Stimulated activated naive CD4-positive, alpha-beta T cell treated with Interleukin-2 at 50 U/mL for 16 hours (primary cell): ENCODE measurements at places on chromosomes 5 and 9.
A peak's percentile ranks its signal among the peaks of the same experiment; 100 is the strongest.

GRCh38 chr5:146751781-146752401 lies 126.7 kb downstream of the PPP2R2B start:
- peak; percentile 38 for DNase-seq

GRCh38 chr5:68817632-68818031 lies 276.2 kb upstream of the SLC30A5 start:
- no peak for DNase-seq

DNA sequence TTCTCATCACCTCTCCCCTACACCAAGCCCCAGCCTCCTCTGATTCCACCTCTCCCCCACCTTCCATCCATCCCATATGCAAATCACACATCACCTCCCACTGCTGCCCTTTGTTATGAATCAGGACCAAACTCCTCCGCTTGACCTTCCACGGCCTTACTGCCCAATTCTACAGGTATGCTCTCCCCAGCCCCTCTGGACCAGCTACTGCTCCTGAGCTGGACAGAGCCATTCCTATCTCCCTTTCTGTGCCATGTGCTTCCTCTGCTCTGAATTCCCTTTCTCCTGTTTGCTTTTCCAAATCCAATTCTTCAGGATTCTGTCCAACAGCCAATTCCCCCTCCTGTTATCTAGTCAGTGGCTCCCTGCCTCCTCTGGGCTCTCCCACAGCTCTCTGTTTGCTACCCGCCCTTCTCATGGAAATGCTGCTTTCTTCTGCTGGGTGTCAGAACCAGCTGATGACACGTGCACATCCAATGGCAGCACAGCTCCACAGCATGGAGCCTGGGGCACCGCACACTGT lies 8.3 kb downstream of the FABP6 start:
- DNase-seq: no peak

DNA sequence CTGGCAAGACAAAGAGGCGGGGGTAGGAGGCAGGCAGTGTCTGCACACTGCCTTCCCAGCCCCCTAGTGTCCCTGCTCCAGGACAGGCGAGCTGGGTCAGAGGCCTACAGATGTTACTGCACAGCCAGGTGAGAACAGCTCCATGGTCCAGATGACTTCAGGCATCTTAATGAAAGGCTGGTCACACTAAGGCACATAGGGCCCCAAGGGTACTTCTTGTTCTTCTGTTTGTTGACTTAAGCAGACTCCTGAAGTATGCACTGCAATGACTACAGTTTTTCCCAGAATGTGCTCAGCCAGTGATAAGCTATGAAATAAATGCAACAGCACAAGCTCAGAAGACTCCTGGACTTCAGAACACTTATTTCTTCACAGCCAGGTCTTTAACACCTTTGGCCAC lies 27.4 kb downstream of the ATPSCKMT start:
- no peak for DNase-seq

DNA sequence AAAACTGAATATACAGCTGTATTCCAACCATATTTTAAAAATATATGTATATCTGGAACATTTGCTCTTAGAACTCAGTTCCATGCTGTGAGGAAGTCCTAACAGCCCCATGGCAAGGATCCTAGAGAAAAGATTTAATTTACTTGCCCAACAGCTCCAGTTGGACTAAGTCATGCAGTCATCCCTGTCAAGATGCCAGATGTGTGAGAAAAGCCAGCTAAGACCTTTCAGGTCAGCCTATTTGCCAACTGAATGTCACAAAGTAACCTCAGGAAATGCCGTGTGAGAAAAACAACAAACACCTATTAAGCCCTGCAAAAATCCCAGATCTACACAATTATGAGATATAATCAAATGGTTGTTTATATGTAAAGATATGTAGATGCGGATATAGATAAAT lies 416.3 kb downstream of the NR2F1-AS1 start:
- no peak for DNase-seq

DNA sequence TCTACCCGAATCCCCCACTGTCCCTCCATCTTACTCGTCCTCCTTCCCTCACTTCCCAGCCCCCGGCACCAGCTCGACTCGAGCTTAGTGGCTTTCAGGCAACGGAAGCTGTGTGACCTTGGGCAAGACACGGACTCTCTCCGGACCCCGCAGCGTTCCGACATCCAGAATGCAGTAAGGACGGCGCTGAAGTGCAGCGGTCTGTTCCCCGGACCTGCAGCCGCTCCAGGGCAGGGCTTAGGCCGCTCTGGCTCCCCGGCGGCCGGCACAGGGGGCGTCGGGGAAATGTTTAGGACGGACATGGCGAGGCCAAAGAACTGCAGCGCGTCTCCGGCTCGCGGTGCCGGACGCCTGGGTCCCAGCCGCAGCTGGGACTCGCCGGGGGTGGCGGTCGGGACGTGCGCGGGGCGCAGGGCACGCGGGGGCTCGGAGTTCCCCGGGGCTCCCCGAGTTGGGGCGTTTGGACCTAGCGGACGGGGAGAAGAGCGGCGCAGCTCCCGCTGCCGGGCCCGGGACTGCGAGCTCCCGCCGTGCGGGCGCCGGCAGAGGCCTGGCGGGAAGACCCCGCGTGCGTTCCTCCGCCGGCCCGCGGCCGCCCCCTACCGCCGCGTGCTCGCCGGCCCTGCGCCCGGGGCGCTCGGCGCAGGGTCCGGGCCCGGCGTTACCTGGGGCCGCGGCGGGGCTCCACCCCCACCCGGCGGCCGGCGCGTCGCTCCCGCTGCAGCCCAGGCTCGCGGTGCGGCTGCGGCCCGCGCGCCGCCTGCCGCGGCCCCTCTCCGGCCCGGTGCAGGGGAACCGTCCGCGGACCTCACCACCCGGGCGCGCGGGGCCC lies 5.6 kb upstream of the RNF44 start:
- DNase-seq: no peak

DNA sequence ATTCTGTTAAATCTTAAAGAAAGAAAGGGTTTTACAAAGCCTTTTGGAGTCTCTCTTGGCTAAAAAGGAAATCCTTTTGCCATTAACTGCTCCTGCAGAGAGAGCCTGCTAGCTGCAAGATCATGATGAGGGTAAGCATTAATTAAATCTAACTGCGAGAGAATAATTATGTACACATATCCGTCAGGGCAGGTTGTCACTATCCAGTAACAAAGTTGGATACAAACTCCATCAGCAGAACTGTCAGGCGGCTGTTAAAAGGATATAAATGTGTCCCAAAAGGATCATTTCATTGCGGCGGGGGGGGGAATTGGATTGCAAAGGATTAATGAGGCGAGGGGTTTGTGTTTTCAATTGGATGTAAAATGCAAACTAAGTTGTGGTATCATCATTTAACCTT lies 289.3 kb downstream of the ASTN2 start:
- DNase-seq: no peak

DNA sequence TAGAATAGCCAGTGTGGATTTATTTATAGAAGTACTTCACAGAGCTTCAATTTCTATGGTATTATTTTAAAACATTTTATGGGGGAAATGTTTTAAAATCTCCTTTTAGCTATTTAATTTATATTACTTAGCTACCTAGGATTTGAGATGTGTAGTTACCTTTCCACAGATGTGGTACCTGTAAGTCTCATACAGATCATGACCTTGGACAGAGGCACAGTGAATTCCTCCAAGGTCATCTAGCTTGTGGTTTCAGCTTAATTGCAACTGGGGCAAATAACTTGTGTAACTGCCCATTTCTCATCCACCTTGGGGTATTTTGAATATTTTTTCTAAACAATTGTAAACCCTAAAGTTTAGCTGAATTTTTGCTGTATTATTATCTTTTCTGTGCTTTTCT lies 89.2 kb downstream of the DMRTA1 start:
- DNase-seq: no peak

- no peak for DNase-seq
Measured at GRCh38 chr9:110123341-110124095, 84.4 kb downstream of the C9orf152 start.

- no peak for DNase-seq
Measured at GRCh38 chr9:76887951-76888350, 18.0 kb downstream of the PRUNE2 start.

GRCh38 chr5:5285906-5286305 lies 136.6 kb upstream of the ICE1 start:
- DNase-seq: no peak

DNA sequence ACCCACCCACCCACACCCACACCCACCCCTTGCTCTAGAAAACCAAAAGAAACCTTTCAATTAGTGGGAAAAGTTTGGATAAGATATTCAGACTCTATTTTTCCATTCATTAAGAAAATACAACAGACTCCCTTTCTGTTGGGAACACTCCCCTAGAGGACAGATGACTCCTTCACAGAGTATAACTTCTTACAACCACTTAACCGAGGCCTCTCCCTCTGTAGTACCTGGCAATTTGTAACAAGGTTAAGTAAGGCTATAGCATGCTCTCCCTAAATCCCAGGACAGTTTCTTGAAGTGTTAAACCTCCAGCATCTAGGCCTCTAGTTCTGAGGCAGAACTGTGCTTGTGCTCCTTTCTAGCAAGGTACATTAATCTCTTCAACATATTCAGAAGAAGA lies 75.9 kb upstream of the NR5A1 start:
- DNase-seq: no peak

DNA sequence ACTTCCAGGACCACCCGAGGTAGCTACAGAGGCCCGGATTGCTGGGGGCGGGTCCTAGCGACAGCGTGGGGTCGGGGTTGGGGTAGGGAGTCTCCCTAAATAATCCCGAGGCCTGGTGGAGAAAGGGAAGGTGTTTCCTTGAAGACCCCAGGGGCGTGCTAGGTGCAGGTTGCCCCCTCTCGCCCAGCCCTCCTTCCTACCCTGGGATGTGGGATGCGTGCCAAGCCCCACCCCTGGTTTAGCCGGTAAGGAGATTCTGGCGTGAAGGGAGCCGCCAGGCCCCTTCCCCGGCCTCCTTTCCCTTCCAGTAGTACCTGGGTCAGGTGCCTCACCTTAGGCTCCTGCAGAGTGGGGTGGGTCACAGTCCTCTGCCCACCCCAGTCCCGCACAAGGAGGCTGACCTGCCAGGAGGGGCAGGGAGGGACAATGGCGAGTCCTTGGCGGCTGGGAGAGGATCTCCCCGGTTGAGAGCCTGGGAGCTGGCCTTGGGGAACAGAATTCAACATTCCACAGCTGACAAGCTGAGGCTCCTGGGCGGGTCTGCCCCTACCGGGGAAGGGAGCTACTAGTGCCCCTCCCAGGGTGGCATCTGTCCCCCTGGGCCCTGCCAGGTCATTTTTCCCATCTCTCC lies 674 bp downstream of the TSPAN17 start:
- no peak for DNase-seq

DNA sequence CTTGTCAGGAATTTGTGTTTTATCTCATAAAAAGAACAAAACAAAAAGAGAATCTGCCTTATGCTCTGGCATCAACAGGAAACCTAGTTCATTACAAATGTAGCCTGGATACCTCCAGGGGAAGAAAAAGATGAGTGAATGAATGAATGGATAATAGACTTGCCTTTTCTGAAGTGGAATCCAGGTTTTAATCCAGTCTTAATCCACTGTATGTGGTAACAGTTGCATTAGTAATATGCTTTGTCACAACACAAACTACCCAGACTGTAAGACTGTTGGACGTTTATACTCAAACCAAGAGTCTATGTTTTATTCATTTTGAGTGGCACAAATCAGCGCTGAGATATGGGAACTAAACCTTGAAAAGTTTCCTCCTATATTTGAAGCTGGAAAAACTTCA lies 32.1 kb upstream of the MAP3K1 start:
- no peak for DNase-seq

DNA sequence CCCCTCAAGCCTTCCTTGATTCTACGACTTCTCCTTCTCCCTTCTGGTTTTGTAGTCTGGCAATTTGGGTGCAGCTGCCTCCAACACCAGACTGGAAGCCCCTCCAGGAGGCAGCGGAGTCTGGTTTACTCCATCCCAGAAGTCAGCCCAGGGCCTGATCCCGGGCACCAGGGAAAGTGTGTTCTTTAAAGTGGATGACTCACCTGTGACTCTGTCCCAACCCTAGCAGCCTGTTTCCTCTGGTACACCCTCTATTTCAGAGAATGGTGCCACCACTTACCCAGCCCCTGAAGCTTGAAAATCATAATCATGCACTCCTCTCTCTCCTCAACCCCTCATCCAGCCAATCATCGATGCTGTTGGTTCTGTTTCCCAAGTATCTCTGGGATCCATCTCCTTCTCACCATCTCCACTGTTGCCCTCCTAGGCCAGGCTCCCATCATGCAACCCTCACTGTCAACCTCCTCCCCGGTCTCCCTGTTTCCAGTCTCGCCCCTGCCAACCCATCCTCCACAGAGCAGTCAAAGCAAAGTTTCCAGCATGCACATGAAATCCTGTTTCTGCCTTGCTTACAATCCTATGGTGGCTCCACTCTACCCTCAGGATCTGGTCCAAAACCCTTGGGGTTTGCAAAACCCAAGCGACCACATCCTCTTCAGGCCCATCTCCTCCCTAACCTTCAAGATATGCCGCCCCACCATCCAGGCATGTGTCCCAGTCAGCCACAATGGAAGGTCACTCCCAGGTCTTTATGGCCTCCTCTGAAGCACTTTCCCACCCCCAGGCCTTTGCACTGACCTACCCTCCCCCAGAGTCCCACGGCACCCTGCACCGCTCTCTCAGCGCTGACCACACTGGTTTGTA lies 10.5 kb downstream of the LHX6 start:
- no peak for DNase-seq

- DNase-seq: no peak
Measured at GRCh38 chr5:172691886-172692285, 50.8 kb downstream of the NEURL1B start.

DNA sequence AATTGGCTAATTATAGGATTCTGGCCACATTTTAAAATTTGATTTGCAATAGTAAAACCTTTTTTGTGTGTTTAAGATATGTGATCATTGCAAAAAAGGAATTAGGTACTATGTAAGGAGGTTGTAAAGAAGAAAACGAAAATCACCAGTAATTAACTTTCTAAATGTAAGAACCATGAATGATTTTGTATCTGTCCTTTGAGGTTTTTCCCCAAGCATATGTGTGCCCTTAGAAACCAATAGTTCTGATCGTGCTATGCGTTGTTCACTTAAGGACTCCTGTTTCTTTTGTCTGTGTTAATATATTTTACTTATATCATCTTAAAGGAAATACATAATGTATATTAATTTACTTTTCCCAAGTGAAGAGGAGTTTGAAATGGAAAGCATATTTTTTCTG lies 410.2 kb downstream of the PSAT1 start:
- no peak for DNase-seq

- no peak for DNase-seq
Measured at GRCh38 chr9:133528001-133528875, 3.5 kb upstream of the MYMK start.

DNA sequence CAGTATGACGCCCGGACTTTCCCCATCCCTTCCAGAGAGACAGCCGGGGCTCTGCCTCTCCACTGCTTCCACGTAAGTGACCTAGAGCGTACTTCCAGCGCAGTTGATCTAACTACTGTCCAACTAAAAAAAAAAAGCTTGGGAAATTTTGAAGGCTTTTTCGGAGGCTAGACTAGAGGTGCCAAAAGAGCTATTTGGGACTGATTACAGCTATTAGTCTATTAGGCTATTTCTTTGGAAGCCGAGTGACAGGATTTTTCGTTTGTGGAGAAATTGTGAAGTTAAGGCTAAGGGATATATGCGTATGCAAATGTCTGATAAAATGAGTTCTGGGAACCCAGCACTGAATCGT lies 1.5 kb downstream of the CCNO start:
- no peak for DNase-seq

- DNase-seq: no peak
Measured at GRCh38 chr5:159955056-159955624, 38.9 kb downstream of the ADRA1B start.
